ENCODE measurements at places on chromosomes 4 and X. TPM values are rescaled to one million over a fixed set of nuclear protein-coding genes. Genes with fewer than 3 reads are reported as not detected.

DNA sequence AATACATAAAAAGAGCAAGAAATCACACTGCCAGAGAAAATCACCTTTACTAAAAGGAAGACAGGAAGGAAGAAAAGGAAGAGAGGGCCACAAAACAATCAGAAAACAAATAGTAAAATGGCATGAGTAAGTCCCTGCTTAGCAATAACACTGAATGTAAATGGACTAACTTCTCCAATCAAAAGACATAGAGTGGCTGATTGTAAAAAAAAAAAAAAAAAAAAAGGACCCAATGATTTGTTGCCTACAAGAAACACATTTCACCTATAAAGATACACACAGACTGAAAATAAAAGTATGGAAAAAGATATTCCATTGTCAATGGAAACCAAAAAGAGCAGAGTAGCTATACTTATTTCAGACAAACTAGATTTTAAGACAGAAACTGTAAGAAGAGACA lies 12.6 kb downstream of the CENPU start:
- no peak for DNase-seq

DNA sequence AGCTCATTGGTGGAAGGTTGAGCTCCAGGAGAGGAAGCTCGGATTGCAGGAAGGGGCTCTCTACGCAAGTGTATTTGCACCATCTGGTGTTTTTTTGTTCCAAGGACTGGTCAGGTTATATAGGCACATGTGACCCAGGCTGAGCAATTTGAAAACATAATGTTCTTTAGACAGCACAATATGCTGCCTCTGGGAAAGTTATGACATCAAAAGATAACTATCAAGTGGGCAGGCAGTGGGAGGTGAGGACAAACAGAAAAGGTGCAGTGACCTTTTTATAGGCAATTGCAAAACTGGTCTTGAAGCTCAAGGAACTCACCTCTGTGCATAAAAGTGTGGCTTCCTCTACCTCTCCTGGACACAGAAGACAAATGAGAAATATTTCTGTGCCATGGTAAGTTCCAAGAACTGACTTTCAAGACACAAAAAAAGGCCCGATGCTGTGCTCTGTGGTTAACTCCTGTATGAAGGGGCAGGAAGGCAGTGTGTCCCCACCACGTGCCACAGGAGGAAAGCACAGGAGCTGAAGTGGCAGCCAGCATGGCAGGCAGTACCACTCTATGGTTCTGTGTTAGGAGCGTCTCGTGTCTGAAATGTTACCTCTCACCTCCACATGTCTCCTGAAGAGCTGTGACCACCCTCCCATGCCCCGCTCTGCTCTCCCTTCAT lies 128.6 kb downstream of the SHROOM3 start:
- no peak for DNase-seq

DNA sequence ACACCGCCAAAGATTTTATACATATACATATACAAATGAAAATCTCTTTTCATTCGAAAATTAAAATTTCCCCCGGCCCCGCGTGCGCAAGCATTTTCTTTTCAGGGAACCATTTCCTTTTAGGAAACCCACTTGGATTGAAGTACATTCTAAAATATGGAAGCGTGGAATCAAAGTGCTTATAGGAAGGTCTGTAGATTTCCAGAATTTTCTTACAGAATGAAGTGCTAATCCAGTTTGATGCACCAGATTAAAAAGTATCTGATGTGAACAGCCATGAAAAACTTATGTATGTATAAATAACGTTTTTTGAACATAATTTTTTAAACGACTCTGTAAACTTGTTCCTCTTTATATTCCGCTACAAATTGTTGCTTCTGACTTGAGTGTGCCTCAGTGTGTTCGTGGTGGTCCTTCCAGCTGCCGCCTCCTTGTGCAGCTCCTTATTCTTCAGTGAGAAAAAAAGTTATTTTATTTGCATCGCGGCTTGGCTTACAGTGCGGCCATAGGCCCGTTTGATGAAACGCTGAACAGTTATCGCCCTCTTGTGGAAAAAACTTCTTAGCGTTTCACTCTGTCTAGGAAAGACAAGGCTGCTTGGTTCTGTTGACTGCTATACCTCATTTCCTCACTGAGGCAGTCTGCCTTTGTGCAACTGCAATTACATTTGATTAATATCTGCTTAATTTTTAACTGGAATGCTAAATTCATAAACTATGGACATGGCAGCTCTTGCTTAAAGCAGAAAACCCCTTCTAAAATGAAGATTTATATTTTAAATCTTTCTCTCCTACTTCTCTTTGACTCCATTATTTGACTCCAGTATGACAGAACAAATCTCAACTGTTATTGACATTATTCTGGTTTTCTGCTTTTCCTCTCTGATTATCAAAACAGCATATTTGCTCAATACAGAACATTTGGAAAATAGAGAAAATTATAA lies 4.7 kb upstream of the NKX6-1 start:
- peak; percentile 21 for DNase-seq

Gene IGFBP7
- 655 TPM for polyA plus RNA-seq

- no peak for DNase-seq
These were observed 962.3 kb upstream of the PRKX start for GRCh38 chrX:4675686-4676300.

DNA sequence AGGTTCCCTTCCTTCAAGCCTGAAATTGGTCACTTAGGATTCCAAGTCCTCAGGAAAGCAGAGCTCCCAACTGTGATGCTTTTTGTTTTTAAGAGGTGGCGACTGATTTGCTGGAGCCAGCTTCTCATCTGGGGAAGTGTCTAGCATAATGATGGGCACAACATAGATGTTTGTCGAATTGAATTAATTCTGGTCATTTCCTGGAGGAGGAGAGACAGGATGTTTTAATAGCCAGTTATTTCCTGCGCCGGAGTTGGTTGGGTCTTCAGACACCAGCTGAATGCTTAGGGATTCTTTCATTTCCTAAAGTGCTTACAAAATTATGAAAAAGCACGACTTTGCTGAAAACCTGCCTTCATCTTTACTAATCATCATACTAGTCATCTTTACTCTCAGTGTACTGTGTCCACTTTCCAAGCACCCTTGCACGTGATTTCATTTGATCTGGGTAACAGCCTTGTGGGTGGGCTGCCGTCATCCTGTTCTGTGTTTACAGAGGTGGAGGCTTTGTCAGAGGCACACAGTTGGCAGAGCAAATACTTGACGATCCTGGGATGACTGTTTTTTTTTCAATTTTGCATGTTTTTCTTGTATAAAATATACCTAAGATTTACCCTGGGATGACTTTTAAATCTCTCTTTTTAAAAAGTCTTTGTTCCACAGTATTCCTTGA lies 49.5 kb downstream of the RGS12 start:
- DNase-seq = peak; percentile 78

- DNase-seq = no peak
These were observed 48.0 kb downstream of the ETNPPL start for GRCh38 chr4:108714880-108715279.

GRCh38 chrX:119292445-119292844 lies 56.4 kb downstream of the PGRMC1 start:
- no peak for DNase-seq

DNA sequence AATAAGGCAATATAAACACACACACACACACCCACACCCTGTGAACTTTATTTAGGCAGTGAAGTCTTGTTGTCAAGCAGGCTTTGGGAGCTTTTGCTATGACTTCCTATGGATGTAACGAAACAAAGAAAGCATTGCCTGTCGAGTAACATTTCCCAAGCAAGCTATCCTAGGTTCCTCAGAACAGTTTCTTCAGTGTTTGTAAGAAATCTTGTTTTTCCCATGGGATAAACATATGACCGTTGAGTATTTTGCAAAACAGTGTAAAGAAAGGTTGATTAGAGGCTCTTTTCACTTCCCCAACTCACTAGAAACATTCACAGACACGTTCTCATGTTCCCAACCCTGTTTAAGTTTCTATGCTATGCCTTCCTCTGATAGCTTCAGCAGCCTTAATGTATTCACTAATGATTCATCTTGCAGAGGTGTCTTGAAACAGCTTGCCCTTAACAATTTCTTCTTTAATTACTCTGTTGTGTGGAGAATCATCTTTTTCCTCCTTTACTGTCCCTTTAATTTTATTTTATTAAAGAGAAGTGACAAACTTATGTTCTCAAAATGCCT lies 1947.1 kb upstream of the TENM3 start:
- DNase-seq = no peak

Gene PPEF1
- not detected for polyA plus RNA-seq

- no peak for DNase-seq
These were observed 26.1 kb downstream of the ARFIP1 start for GRCh38 chr4:152805818-152806217.

- no peak for DNase-seq
These were observed 19.5 kb upstream of the PCSK1N start for GRCh38 chrX:48854898-48855297.

All from AG04450 (cell line).